ENCODE measurements at places on chromosomes 5 and 9. TPM values are rescaled to one million over a fixed set of nuclear protein-coding genes. Genes with fewer than 3 reads are reported as not detected.

- no peak for DNase-seq
Measured at GRCh38 chr9:128940271-128940921, 7.0 kb downstream of the DOLK start.

GRCh38 chr5:146243247-146243646, 39.8 kb downstream of the RBM27 start:
- DNase-seq = no peak

DNA sequence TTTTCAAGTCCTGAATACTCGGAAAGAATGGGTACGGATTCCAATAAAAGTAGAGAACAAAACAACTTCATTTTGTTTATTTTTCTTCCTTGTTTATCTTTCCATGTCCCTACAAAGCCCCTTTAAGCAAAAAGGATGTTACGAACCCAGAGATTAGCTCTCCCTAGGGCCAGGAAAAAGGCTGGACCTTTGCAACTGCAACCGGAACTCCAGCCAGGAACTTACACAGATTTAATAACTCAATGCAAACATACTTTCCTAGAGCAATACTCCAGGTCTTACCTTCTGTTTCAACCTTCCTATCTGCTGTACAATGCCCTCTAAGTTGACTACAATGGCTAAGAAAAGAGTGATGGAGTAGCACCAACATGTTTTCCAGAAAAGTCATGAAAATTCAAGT, 7.0 kb downstream of the DENND1A start:
- no peak for DNase-seq

GRCh38 chr5:179858241-179858585, 404 bp downstream of the MRNIP start:
- DNase-seq = no peak

DNA sequence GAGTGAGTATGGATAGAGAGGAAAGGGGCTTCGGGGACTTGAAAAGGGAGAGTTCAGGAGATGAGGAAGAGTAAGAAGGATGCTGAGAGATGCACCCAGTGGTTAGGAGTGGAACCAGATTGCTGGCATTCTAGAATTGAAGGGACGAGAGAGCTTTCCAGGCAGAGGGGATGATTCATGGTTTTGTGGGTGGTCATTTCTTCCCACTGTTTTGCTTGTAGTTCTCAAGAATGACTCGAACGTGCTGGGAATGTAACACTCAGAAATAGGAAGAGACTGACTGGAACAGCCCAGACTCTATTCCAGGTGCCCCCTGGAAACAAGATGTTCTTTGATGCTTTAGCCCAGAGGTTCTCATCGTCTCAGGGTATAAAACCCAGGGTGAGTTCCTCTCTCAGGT, 294.2 kb downstream of the ICE1 start:
- DNase-seq = no peak

GRCh38 chr9:6681957-6682501, 36.5 kb upstream of the GLDC start:
- DNase-seq = no peak

- DNase-seq = no peak
Measured at GRCh38 chr5:178240766-178241165, 8.2 kb upstream of the PHYKPL start.

Gene ZCCHC7
- 26.0 TPM for total RNA-seq

Gene SHOC1
- total RNA-seq = not detected

Gene NFIB
- 41.2 TPM for total RNA-seq

Measured in A673 (cell line).